Ascending aorta (tissue), 2 donors: ENCODE measurements at places on chromosomes 2 and 18. TPM values are rescaled to one million over a fixed set of nuclear protein-coding genes. Genes with fewer than 3 reads are reported as not detected.

The DPYSL5 gene
- not detected for total RNA-seq

The PLB1 gene
- total RNA-seq, result 9.7 TPM

The TCF23 gene
- not detected for total RNA-seq

The DOK6 gene
- not detected for total RNA-seq

The ADRA2B gene
- 9.4 TPM for total RNA-seq

The ASAP2 gene
- 56.9 TPM for total RNA-seq

The TEKT4 gene
- total RNA-seq, result not detected

The ASXL3 gene
- 6.6 TPM for total RNA-seq

The CRIM1 gene
- total RNA-seq, result 273 TPM

The HRH4 gene
- not detected for total RNA-seq

The LRRC30 gene
- not detected for total RNA-seq

The TAF4B gene
- 3.0 TPM for total RNA-seq

The RAB6D gene
- total RNA-seq, result not detected

The CKAP2L gene
- not detected for total RNA-seq

The MC5R gene
- not detected for total RNA-seq

The MAB21L4 gene
- not detected for total RNA-seq

The DSG1 gene
- not detected for total RNA-seq

The LRATD1 gene
- total RNA-seq, result 5.7 TPM

The MYO5B gene
- 0.21 TPM for total RNA-seq

The ALPG gene
- not detected for total RNA-seq

The PRR30 gene
- total RNA-seq, result not detected

The MAPRE3 gene
- 18.9 TPM for total RNA-seq

The STARD7 gene
- 85.6 TPM for total RNA-seq

The BUB1 gene
- total RNA-seq, result not detected

The OTX1 gene
- total RNA-seq, result not detected

The GKN2 gene
- 0.75 TPM for total RNA-seq

The PDCD1 gene
- total RNA-seq, result not detected

The IL36A gene
- not detected for total RNA-seq

The POU3F3 gene
- 0.21 TPM for total RNA-seq

The SKA1 gene
- total RNA-seq, result not detected

The C2orf69 gene
- total RNA-seq, result 1.9 TPM

The PARD3B gene
- 9.5 TPM for total RNA-seq

The TMEM150A gene
- total RNA-seq, result 26.7 TPM

The GAD1 gene
- total RNA-seq, result 0.96 TPM
